ENCODE measurements at places on chromosomes 13 and 19.
A peak's percentile ranks its signal among the peaks of the same experiment; 100 is the strongest.

GRCh38 chr13:104614361-104615145 is 1548.3 kb upstream of the SLC10A2 start:
- no peak for DNase-seq

GRCh38 chr19:52297601-52298364 is 814 bp downstream of the ZNF480 start:
- no peak for DNase-seq

DNA sequence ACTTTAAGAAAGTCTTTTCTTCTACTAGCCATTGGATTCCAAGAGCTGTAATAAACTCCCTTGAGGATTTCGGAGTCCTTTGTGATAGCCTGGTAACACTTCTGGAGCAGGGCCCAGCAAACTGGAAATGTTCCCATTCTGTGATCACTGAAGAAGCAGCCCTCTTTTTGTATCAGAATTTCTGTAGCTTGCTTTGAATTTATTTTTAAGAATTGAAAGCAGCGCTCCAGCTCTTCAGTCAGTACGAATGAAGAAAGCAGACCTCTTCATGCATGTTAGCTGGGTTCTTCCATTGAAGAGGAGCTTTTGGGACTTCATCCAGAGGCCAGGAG is 141.5 kb downstream of the AKAP11 start:
- no peak for DNase-seq

- DNase-seq = no peak
Observed at GRCh38 chr19:4016486-4016885, 8.9 kb downstream of the PIAS4 start.

DNA sequence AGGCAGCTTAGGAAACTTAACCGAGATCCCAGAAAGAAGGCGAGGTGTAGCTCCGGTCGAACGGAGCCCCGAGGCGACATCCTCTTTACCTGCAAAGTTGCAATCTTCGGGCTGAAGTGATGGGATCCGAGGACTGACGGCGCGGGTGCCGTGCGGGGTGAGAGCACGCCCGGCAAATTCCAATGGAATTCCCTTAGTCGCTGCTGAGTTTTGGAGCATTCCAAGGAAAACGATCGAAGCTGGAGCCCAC is 141 bp downstream of the TRPC4 start:
- DNase-seq = peak; percentile 14

- no peak for DNase-seq
Observed at GRCh38 chr13:87302931-87303330, 368.2 kb upstream of the SLITRK5 start.

- no peak for DNase-seq
Observed at GRCh38 chr13:109401891-109402290, 384.5 kb downstream of the IRS2 start.

DNA sequence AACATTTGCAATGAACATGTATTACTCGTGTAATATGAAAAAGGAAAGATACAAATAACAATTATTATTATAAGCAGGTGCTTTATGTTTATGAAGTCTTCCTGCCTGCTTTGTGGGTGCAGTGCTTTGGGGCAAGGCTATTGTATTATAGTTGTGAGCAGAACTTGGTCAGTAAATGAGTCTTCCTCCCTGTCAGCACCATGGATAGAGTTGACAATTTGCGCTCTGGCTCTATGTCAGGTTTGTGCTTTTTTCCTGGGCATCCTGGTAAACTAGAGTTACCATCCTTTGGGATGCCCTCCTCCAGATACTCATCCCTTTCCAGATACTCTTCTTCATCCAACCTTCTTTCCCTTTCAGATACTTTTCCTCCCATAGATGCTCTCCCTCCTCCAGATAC is 19.6 kb downstream of the ERICH6B start:
- no peak for DNase-seq

DNA sequence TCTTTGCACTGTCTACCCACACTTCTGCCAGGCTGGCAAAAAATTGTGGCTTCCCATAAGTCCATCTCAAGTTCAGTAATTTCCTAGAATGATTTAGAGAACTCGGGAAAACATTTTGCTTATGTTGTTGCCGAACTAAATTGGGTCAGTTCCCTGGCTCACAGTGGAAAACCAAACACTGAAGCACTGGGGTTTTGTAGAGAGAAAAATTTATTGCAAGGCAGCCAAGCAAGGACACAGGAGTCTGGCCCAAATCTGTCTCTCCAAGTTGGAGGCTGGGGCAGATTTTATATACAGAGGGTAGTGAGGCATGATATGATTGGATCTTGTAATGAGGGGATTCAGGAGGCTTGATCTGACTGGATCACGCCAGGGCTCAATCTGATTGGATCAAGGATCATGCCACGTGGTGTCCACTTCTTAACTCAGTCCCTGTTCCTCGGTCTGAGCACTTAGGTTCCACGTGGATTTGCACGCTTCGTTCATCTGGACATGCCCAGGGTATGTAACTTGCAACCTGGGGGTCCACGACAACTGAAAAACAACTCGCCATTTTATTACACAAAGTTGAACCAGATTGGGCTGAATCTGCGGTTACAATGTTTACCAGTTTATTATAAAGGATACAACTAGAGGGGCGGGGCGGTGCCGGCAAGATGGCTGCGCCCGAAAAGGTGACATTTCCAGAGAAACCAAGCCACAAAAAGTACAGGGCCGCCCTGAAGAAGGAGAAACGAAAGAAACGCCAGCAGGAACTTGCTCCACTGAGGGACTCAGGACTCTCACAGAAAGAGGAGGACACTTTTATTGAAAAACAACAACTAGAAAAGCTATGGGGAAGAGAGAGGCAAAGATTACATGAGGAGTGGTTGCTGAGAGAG is 7.3 kb downstream of the CD209 start:
- DNase-seq = no peak

GRCh38 chr19:9178901-9179300 is at the start of gene OR7D2:
TSS of gene OR7D2 (plus strand) at chr19:9178979. CDS start at chr19:9185782, 6,803 bp downstream.
- DNase-seq = no peak

DNA sequence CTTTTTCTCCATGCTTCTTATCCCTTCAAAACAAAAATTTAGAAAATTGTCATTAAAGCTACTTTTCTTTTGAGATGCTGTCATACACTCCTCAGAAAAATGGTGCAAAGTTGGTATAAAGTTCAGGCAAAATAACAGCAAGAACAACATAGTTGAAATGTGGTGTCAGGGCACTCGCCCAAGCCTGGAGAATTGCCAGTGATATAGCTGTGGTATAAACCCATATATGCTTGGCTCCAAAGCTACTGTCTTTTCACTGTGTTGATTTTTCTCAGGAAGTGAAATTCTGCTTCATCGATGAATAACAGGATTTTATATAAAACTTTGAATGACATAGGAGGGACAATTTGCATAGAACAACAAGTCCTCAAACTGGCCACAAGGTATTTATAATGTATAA is 2532.9 kb downstream of the PCDH9 start:
- no peak for DNase-seq

GRCh38 chr19:45180936-45181335 is 2.4 kb downstream of the BLOC1S3 start:
- DNase-seq = no peak

GRCh38 chr13:71828117-71828516 is 38.9 kb downstream of the DACH1 start:
- no peak for DNase-seq

- DNase-seq = no peak
Observed at GRCh38 chr19:48663667-48664066, 9.2 kb downstream of the NTN5 start.

DNA sequence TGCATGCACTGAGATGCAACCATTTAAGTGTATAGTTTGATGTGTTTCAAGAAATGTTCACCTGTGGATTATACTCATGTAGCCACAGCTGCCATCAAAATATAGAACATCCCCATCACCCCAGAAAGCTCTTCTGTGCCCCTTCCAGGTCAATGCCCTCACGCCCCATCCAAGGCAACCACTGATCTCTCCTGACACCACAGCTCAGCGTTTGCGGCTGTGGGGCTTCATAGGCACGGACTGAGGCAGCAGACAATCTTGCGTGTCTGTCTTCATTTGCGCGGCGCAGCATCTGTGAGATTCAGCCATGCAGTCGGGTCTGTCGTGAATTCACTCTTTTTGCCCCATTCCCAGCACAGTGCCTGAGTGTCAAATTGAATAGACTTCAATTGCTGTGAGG is 153.8 kb upstream of the UQCRFS1 start:
- no peak for DNase-seq

GRCh38 chr13:30016398-30016797 is 166.0 kb upstream of the UBL3 start:
- DNase-seq = no peak

GRCh38 chr13:62418376-62418775 is 1002.7 kb upstream of the PCDH20 start:
- DNase-seq = no peak

GRCh38 chr13:108786456-108787200 is 157.2 kb downstream of the MYO16 start:
- DNase-seq = no peak

GRCh38 chr13:18995259-18995873 is 186.3 kb downstream of the TUBA3C start:
- no peak for DNase-seq
